Stimulated activated CD4-positive, alpha-beta T cell treated with anti-CD3 and anti-CD28 coated beads, TNF-alpha, amount 100 ng/mL, for 48 hours (primary cell): ENCODE measurements at places on chromosomes 6 and 20.

DNA sequence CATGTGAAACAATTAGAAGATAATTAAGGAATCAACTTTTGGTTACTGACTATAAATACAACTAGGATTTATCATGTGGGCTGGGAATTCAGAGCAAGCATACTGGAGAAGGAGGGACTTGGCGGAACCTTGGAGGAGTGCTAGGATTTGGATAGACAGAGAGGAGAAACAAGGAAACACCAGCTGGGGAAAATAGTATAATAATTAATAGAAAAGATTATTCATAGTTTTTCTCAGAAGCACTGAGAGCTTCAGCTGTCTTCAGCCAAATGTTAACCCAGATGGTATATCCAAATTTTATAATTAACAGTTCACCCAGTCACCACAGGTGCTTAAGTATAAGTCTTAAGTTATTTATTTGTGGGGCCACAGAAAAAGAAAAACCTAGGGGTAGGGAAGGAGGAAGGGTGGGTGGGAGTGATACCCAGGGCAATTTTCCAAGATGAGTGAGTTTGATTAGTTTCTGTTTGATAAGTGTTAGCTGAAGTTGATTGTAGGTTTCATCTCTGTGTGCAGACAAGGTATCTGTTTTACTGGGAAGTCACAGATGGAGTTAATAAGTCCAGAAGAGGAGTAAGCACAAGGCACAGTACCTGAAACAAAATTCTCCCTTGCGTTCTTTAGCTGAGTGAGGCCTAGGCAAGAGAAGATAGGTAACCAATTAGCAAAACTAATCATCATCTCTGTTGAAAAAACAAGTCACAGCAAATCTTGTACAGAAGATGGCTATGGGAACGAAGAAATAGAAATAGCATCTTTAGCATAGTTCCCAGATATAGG is 175.5 kb downstream of the TFAP2B start:
- no peak for DNase-seq

DNA sequence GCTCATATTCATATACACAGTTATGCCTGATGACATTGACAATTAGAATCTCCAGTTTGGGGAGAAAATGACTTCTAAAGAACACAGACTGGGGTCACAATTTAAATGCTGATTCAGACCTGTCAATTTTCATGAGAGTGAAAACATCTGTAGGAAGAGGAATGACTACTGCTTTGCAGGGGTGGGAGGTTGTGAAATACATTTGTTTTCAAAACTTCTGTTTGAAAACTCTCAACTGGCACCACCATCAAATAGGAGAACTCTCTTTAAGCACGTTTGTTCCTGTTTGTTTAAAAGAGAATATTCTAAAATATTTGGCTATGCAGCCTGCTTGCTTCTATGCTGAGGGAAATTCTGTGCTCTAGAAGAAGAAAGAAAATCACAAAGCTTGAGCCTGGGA is 50.8 kb upstream of the ADGRF5 start:
- DNase-seq: no peak

GRCh38 chr6:73564578-73565345 is 43.9 kb upstream of the EEF1A1 start:
- DNase-seq: no peak

DNA sequence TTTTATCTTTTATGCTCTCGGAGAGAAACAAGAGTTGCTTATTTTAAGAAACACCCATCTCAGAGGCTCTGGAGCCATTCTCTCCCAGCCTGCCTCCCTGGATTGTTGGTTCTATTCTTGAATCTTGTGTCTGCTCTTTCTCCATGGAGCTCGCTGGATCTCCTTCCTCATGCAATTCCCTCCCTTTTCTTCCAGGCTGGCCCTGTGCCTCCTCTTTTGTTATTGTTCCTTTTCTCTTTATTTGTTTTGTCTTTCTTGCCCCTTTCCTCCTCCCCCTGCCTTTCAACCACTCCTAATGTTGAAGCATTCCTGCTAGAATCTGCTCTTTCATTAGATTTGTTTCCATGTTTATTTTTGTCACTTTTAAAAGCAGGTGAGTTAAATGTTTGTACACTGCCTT is 76.5 kb downstream of the STMND1 start:
- no peak for DNase-seq

DNA sequence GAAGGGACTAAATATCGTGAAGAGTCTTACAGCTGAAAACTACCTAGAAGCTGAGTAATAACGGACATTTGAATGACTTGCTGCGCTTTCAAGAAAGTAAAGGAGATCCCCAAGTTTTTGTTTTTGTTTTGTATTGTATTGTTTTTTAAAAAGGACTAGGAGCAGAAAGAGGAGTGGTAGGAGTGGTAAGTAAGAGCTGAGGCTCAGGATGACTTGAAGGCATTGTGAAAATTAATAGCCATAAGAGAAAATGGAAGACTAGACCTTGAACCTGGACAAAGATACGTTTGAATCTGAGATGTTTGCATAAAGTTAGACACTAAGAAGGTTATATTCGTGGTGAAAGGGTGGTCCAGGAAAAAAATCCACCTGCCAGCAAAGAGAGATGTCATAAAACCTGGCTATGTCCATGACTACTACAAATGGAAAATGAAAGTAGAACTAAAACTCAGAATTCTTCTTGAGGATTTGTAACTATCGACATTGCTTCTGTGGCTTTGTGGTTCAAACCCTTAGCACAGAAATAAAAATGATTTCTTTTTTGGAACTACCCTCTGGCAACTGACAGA is 824.8 kb upstream of the FLRT3 start:
- DNase-seq: no peak

GRCh38 chr6:162710419-162710818 is 17.1 kb downstream of the PRKN start:
- no peak for DNase-seq

DNA sequence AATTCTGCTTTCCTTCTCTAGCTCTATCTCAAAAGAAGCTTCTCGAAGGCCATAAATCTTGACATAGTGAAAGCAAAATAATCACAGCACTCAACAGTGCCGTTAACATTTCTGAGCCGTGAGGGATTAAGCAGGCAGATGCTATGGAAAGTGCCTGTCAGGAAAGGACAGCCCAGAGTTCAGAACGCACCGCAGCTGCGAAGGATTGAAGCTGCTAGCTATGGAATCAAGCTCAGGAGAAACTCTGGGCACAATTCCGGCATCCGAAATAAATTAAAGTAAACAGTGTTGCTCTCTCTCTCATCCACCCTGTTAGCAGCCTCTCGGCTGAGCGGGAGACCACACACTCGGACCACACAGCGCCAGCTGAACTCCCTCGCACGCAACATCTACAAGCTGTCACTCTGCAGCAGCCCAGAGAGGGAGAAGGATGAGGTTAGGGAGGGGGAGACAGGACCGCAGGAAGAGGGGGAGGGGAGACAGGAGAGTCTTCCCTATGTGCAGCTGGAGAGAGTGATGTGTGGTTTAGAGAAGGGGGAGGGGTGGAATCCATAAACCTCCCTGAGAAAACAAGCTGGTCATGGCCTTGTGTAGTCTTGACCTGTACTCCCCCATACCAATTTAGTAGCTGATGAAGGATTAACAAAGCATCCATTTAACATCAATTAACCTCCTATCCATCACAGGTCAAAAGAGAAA is 9.0 kb downstream of the EXOC2 start:
- no peak for DNase-seq

DNA sequence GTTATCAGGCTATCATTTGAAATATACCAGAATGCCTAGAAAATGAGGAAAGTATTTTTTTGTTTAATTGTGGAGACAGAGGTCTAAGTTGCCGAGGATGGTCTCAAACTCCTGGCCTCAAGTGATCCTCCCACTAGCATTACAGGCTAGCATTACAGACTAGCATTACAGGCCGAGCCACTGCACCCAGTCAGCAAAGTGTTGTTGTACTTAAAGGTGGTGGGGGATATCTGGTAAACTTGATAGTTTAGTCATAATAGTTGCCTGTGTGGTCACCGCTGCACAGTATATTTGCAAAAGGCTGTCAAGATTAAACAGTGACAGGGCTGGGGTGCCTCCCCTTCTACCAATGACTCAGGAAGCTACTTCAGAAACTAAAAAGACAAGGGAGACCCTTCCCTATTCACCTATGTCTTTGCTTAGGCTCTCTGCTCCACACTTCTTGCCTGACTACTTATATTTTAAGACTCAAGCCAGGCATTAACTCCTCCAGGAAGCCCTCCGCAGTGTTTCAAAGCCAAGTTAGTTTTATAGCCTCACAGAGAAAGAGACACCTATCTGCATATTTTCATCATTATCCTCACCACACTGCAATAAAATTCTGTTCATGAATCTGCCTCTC is 3.1 kb upstream of the AKIRIN2 start:
- peak; percentile 34 for DNase-seq

DNA sequence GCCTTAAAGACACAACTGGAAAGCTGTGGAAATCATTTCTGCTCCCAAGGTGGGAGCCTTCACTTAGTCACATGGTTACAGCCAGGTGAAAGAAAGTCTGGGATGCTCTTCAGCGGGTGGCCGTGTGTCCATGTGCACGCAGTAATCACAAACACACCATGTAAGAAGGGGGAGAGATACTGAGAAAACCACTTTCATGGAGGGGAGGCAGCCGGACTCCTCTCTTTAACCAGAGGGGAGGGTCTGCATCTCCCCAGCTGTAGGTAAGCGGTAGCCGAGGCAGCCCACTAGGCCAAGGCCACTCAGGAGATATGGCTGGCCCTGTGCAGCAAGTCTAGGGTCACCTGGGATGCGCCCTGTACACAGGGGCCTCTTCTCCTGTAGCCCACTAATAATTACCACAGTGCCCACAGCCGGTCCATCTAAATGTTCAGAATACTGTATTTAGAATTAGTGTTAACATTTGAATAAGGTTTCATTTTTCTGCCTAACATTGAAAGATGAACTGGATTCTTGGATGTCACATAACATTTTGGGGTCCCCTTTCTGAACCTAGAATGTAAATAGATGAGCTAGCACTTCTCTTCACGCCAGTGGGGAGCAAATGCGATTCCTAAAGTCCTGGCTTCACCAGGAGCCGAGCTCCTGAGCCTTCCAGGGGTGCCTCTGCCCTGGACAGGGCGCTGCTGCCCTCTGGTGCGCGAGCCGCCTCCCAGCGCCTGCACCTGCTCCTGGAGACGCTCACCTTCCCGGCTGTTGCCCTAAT is 15.9 kb downstream of the GPR31 start:
- DNase-seq: peak; percentile 35

DNA sequence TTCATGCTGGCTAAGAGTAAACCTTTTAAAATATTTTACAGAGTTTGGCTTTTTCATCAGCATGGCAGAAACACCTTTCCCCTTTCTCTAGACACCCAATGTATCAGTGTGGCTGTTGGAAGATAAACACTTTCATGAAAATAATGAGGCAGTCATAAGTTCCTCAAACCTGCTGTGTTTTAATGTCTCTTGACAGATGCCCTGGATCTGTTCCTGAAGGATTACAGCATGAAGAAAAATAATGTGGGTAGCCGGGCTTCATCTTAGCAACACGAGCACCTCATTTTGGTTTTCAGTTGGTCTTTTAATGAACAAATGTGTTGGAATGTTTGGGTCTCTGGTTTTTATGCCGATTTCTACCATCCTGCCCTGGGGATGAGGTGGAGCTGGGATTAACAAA is 45.5 kb upstream of the UNC93A start:
- DNase-seq: no peak

GRCh38 chr6:11363881-11364576 is 131.6 kb upstream of the NEDD9 start:
- DNase-seq: peak; percentile 56

GRCh38 chr20:6142348-6142993 is 19.6 kb upstream of the FERMT1 start:
- peak; percentile 26 for DNase-seq

DNA sequence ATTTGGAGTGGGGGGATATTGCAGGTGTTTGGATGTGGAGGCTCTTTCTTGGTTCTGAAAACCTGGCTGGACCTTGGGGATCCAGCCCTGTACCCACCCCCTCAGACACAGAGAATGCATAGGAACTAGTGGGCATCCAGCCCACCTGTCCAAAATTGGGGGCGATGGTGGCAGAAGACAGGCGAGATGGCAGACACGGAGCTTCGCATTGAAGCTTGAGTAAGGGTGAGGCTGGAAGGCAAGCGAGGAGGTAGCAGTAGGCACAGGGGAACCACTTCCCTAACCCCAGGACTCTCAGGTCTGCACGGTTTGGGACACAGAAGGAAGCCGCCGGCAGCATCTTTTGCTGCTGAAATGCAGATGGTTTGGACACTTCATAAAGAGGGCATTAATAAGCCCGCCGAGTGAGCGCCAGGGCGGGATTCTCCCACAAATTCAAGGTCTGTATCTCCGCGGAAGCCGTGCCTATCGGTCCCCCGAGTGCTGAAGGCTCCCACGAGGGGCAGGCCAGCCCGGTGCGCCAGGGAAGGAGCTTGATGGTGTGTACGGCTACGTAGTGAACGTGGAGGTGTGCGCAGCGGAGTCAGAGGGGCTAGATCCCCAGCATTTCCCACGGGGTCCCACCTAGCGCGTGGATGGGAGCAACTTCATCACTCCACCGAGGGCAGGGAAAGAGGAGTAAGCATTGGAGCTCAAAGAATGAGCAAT is 1.6 kb upstream of the FOXA2 start:
- DNase-seq: no peak

- DNase-seq: no peak
These were observed 20.2 kb upstream of the C6orf141 start for GRCh38 chr6:49530141-49530776.

GRCh38 chr6:135141728-135142127 is 39.4 kb upstream of the MYB start:
- DNase-seq: no peak

GRCh38 chr6:43962458-43962857 is 164.8 kb downstream of the MRPL14 start:
- DNase-seq: no peak

DNA sequence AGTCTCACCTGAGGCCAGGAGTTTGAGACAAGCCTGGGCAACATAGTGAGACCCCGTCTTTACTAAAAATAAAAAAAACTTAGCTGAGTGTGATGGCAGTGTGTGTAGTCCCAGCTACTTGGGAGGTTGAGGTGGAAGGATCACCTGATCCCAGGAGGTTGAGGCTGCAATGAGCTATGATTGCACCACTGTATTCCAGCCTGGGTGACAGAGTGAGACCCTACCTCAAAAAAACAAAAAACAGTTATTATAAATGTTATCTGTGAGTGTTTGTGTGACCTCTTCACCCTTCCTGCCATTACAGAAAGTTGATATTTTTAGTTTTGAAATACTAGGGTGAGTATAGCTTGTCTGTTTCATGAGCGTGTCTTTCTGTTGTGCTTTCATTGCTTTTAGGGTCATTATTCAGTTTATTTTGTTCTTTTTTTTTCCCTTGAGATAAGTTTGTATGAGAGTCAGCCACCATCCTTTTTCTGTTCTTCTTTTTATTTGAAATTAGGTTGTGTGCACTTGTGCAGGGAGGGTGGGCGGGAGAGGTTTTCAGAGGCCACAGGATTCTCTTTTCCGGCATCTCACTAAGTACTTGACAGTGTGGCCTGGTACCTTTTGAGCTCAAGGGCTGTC is 26.2 kb downstream of the CDYL start:
- no peak for DNase-seq

GRCh38 chr20:5797843-5798462 is 47.8 kb downstream of the SHLD1 start:
- DNase-seq: no peak
